ENCODE measurements at places on chromosomes 5 and 9. TPM values are rescaled to one million over a fixed set of nuclear protein-coding genes. Genes with fewer than 3 reads are reported as not detected.

SDHA gene
- total RNA-seq: 106 TPM

CDX1 gene
- not detected for total RNA-seq

MGAT1 gene
- total RNA-seq: 183 TPM

SPINK4 gene
- not detected for total RNA-seq

FST gene
- 2.3 TPM for total RNA-seq

UBE2B gene
- 59.0 TPM for total RNA-seq

COL15A1 gene
- total RNA-seq: 5.8 TPM

TRPM6 gene
- 0.19 TPM for total RNA-seq

CDC20B gene
- 0.23 TPM for total RNA-seq

SPATA31A3 gene
- not detected for total RNA-seq

FSD1L gene
- total RNA-seq: 4.5 TPM

Measured in glomerular endothelial cell (primary cell).